Stimulated activated CD4-positive, alpha-beta T cell treated with anti-CD3 and anti-CD28 coated beads, Interleukin-4, amount 100 ng/mL, for 1 hour (primary cell): ENCODE measurements at places on chromosomes 16 and 17.

DNA sequence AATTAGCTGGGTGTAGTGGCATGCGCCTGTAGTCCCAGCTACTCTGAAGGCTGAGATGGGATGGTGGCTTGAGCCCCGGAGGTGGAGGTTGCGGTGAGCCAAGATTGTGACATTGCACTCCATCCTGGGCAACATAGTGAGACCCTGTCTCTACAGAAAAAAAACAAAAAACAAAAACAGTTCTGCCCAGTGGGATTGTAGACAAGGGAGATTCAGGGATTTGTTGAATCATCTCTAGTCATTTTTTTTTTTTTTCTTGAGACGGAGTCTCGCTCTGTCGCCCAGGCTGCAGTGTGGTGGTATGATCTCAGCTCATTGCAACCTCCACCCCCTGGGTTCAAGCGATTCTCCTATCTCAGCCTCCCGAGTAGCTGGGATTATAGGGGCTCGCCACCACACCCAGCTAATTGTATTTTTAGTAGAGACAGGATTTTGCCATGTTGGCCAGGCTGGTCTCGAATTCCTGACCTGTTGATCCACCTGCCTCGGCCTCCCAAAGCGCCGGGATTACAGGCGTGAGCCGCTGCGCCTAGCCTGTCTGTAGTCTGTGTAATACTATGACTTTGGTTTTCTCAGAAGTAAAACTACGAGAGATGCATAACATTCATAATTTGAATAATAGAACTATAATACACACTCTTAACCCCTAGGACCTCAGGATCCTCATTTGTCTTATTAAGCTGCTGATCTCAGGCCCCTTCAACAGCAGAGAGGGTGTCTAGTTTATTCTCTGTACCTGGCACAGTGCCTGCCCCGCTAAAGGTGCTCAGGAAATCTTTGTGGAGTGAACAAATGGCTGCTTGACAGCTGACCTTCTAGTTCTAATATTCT is 1.4 kb downstream of the TEN1 start:
- DNase-seq: no peak

- no peak for DNase-seq
Measured at GRCh38 chr17:75342996-75343395, 53.8 kb upstream of the SLC25A19 start.

DNA sequence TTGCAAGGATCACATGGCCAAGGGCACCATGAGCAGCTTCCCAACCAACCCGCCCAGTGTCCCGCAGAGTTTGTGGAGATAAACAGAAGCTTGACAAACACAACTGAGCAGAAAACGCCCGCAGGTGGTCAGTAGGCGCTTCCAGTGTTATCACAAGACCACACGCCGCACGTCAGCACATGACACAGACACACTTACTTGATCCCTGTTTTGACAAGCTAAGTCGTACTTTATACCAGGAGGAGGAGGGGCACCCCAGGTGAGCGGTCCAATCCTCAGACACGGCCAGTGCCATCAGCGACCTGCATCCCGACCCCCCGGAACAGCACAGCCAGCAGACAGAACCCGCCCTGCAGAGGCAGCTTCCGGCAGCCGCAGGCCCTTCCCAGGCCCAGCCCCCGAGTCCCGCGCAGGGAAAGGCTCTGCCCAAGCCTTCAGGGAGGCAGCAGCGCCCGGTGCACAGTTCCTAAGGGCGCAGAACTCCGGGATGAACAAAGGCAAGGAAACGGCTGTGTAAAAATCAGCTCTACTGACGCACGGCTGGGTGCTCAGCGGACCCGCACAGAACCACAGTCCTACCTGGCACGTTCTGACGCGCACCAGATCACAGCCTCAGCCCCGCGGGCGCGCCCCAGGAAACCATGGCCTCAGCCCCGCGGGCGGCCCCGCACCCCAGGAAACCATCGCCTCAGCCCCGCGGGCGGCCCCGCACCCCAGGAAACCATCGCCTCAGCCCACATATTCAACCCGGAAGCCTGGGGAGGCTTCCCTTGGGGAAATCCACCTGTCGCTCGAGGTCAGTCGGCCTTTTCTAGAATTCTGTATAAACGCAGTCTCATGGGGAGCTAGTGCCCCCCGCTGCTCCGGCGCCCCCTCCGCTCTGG is 27.8 kb downstream of the AXIN1 start:
- peak; percentile 50 for DNase-seq

DNA sequence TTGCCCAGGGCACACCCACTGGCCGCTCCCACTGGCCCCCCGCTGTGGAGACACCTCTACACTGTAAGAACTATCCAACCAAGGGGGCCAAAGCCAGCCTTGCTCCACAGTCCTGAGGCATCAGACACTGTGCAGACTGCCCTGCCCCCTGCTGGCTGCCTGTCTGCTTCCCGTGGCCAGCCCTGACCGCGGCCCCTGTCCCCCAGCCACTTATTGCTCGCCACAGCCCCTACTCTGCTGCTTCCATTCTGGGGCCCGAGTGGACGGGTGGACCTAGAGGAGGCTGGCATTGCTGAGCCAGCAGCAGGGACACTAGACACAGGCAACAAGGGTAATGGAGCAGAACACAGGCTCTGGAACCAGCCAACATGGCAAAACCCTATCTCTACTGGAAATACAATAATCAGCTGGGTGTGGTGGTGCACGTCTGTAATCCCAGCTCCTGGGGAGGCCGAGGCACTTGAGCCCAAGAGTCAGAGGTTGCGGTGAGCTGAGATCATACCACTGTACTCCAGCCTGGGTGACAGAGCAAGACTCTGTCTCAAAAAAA is 19.7 kb upstream of the LRRC37A3 start:
- peak; percentile 67 for DNase-seq

DNA sequence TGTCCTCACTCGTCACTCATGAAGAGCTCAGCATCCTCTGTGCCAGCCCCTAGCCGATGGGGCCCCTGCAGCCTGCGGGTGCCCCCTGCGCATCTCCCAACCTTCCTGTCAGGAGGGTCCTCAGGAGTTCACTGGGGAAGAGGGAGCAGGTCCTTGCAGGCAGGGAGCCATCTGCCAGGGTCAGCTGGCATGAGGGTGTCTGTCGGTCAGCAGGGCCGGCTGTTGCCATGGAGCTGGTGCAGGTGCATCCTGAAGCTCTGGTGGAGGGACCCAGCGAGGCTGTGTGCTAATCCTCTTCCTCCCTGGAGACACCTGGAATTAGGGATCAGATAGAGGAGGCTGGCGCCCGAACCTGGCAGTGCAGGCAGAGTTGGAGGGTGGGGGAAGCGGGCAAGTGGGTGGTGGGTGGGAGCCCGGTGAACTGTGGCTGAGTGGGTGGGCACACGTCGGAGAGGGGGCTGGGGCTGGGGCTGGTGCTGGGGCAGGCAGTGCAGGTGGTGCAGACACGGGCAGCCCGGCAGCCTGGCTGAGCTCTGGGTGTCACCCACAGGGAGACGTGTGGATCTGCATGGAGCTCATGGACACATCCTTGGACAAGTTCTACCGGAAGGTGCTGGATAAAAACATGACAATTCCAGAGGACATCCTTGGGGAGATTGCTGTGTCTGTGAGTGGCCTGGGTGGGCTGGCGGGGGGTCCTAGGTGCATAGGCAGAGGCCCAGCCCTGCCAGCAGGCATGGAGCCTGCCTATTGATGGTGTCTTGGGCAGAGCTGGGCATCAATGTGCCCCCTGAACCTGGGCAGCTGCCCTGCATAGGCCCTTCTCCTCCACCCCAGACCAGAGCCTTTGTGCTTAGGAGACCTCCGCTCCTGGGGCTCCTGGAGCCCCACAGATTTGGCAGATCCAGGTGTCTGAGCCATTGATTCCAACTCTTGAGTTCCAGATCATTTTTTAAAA is 17.4 kb downstream of the MAP2K3 start:
- DNase-seq: no peak

DNA sequence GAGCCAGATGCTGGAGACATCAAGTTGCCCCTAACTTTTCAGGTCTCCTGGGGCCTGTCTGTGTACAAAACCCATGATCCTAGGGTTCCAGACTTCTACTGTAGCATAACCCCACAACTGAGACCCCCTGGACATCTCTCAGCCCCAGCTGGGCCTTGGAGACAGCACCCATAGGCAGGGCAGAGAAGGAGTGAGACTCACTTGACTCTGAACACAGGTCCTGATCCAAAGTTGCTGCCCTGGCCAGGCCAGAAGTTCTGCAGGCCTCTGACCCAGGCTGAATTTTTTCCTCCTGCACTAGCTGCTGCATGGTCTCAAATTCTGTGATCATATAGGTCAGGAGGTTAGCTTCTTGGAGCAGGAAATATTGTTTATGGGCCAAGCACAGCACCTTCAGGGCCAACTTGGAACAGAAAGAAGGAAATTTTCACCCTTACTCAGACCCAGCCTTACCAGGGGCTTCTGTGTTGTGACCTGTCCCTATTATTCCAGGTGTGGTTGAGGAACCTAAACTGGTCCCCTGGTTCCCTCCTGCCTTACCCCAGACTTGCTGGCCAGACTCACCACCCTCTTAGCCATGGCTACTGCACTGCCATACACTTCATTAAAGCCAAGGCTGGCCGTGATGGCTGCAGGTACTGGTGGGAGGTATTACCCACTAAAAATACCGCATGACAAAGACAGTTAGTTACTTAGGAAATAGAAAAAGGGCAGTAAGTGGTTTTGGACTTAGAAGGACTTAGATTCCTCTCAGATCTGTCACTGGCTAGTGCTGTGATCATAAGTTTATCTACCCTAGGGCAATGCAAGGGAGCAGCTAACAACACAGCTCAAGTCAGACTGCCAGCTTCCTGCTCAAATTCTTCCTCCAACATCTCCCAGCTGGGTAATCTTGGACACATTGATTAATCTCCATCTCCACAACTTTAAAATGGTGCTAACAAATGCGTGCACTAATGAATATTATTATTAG is 2180.1 kb downstream of the TP53TG3F start:
- no peak for DNase-seq

DNA sequence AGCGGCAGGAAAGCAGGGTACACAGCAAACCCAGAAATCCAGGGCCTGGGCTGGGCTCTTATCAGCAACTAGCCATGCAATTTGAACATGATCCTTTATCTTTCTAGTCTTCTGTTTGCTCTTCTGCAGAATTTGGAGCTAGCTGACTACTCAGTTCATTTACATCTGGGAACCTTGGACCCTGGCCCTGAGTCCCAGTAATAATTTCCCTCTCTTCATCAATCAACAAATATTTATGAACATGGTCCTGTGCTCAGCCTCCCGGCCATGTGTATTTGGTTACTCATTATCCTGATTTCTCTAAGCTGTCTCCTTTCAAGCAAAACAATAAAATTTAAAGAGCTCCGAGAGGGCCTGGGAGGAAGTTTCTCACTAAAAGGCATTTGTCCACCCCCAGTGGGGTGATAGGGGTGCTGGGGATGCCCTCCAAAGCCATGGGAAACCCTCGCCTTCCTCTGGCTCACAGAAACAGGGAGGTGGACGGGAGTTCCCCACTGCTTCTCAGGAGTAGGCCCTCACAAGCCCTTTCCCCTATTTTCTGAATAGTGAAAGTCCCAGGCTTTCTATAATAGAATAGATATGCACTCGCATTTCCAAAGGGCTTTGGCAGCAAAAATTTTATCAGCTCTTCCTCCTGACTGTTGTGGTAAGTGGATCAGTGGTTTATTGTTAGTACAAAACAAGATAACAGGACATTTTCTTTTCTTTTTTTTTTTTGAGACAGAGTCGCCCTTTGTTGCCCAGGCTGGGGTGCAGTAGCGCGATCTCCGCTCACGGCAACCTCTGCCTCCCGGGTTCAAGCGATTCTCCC is 6.9 kb upstream of the WDR59 start:
- no peak for DNase-seq

DNA sequence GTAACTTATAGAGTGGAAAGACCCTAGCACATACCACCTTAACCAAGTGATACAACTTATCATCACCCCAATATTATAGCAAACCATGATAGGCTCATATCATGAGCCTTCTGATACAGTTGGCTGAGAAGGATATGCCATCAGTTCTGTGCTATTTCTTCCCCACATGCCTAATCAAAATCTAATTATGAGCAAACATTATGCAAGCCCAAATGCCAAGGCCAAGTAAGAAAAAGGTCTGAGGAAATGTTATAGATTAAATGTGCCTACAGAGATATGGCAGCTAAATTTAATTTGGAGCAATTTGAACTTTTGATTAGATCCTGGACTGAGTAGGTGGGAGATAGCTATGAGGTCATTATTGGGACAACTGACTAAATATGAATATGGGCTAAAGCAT is 225.9 kb upstream of the PMFBP1 start:
- DNase-seq: no peak
